ENCODE measurements at places on chromosomes 7 and 10.

GRCh38 chr10:8581521-8582225 is 527.2 kb downstream of the GATA3 start:
- no peak for DNase-seq

DNA sequence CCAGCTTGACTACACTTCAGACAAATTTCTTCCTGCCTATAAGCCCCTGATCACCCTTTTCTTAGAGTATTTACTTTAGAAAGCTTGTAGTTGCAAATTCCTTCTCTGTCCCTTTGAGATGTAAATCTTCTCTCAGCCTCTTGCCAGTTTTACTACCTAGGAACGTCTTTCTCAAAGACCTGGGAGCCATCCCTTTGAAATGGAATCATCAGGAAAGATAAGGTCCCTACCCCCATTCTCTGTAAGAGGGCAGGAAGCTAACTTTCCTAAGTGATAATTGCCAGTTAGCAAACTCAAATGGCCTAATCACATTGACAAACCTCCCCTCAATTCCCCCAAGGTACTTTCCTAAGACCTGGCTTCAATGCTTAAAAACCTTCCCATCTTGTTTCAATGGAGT is 304.5 kb downstream of the MDFIC start:
- no peak for DNase-seq

DNA sequence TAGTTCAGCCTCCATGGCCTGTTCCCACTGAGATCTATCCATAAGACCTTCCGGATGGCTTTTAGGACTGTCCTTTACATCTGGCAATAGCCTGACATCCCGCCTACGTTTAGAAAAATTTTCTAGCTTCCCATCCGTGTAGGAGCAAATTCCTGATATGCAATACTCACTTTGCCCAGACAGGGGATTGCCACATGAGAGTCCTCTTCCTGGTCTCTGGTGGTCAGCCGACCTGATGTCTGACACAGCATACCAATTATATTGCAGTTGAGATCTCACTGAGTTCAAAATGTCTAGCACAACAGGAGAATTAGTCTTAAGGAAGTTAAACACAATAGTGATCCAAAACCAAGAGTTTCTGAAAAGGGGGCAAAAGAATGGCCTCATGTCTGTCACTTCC is 9.4 kb upstream of the ETV1 start:
- no peak for DNase-seq

DNA sequence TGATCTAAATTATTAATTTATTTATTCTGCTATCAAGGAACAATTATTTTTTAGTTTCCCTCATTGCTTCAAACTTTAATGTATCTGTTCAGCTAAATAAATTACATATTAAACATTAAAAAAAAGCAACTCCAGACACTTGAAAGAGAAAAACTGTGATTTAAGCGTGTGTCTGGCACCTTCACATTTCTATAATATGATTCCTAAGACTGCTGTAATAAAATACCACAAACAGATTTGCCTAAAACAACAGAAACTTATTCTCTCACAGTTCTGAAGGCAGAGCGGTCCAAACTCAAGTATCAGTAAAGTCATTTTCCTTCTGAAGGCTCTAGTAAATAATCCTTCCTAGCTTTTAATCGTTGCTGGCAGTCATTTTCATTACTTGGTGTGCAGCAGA is 580.4 kb upstream of the KCND2 start:
- no peak for DNase-seq

DNA sequence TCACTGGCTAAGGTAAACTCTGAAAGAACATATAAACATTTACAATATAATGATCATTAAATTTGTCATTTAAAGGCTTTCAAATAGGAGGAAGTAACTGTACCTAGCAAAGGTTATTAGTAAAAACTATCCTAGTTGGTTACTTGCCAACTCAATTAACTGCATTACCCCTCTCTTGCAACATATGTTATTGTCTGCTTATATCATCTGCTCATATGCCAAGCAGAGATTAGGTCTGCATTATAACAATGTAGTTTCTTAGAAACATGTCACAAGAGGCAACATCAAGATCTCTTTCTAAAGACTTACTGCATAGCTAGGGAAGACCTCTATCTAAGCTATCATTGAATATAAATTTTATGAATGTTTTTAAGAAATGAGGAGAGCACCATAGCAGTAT is 132.5 kb downstream of the RELN start:
- DNase-seq, result no peak
